ENCODE measurements at places on chromosomes 7 and 10.

DNA sequence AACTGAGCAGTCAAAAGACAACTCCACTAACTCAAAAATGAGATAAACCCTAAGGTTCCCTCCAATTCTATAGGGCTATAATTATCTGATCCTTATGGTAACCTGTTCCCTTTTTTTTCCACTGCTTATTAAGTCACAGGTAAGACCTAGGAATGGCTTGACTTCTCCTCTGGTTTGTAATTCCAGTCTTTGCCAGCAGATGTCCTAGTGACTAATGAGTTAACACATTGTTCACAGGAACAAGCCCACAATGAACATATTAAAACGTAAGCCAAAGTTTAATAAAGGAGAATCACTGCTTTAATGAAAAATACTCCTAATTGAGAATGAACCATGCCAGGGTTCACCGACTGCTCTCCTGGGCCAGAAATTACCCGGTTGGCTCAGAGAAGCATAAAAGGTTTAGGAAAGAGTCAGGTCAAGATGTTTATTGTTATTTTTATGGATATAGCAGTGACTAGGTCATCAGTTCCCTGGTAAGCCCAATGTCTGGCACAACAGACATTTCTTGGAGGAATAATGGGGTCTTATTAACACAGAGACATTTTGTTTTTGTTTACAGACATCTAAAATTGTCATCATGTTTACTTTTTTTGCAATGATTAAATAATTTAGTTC, 120.1 kb downstream of the ELAPOR2 start:
- DNase-seq, result peak; percentile 61

DNA sequence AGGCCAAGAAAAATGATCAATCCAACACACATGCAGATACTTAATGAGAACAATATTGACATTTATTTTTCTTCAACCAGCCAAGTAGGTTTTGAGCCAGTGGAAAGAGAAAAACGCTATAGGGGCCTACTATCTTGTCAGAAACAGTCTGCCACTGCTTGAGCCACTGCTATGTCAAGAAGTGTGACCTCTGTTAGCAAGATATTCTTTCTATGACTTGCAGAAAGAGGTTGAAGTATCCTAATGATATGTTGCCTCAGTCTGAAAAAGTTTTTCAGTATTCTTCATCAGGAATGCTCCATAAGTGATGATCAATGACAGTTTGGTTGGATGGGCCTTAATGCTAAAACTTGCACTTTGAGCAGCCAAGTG, 328.4 kb upstream of the KCND2 start:
- DNase-seq, result no peak

GRCh38 chr7:127252778-127253280, at the start of gene GRM8:
Gene GRM8, minus strand, starts transcription at chr7:127252941.
- DNase-seq, result peak; percentile 70

DNA sequence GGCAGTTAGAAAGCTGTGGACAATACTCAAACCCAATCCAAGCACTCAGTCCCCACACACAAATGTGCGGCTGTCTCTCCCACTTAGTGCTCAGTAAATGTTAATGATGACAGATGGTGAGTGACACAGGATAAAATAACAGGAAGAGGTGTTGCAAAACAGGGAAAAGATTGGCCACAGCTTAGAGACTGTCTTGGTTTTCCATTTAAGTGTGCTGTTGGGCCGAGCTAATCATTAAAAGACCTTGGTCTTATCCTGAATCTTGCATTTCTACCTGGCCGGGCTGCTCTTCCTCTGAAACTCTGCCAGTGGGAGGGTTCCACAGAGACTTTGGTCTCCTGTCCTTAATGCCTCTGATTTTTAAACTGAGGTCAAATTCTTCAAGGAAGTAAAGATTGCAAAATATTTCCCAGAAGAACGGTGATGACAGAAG, 113.1 kb upstream of the RNF32 start:
- no peak for DNase-seq

DNA sequence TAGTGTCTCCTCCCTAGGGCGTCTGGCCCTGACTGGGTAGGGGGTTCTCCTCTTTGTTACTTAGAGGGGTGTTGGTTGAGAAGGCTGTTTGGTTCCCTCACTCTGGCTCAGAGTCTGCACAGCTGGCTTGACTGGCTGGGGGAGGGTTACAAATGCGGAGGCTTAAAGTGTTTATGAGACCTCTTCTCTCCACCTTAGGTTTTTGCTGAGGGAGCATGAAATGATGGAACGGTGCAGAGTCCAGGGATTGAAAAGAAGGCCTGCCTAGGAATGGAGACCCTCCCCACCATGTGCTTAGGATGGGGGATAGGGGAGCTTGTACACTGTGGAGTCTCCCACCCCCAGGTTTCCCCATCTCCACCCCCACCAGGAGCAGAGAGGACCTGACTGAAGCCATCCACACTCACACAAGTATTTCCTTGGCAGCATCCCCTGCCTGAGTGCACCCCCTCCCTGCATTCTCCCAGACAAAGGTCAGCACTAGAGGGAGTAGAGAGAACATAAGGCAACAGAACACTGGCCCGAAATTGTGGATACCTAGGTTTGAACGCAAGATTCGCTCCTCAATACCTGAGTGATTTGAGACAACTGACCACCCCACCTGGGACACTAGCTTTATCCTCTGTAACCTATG, 1.7 kb upstream of the LDB1 start:
- DNase-seq, result no peak

GRCh38 chr7:120743128-120743527, 114.8 kb downstream of the TSPAN12 start:
- DNase-seq, result no peak

DNA sequence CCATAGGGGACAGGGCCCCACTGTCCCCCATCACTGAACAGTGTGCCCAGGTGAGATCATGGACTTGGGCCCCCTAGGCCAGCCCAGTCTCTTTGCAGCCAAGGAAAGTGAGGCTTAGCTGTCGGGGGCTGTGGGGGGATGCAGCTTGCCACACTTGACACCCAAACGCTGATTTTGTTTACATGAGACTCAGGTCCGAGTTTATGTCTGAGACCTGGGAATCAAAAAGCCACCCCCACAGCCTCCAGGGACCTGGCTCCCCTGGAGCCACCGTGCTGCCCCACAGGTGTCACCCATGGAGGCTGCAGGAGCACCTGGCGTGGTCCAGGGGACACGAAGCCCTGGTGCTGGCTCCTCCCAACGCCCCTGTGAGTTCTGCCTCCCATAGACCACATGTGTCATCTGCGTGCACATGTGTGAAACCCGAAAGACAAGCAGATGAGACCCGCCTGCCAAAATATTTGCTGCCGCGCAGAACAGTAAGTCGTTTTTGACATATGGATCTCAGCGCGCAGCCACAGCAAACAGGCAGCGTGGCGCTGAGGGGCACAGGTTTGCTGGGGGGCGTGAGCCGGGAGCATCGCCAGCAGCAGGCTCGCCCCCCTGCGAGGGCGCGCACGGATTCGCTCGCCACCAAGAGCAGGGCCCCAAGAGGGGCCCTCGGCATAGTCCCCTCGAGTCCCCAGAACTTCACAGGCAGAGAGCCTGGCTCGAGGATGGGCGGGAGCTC, 112.3 kb downstream of the LHPP start:
- no peak for DNase-seq

All from urothelium cell line (cell line).